ENCODE measurements at places on chromosomes 1 and 21.

- no peak for DNase-seq
Observed at GRCh38 chr1:54922040-54922761, 35.2 kb upstream of the DHCR24 start.

DNA sequence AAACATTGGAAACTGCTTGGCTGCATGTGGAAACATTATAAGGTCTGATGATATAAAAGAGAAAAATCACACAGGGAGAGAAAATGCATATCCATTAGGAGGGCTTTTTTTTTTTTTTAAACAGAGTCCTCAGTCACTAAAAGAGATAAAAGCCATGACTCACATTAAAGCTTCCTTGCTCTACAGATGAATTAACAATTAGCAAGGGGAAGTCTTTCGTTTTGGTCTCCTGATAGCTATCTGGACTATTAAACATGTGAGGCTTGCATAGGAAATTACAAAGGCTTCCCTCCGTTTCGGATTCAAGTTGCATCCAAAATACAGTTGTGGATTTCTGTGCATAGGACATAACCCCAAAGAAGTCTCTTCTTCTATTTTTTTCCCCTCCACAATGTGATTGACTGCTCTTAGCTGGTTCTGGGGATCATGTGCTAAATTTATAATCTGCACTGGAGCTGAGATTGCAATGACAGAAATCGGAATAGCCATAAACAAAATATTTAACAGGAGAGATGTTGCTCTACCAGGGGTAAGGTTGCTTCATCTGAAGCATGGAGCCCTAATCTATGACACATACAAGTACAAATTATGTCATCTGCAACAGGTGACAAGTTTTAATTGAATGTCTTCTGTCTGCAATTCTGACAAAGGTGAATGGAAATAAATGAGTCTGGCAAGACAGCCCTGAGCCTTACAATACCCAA is 146.8 kb downstream of the ESRRG start:
- DNase-seq = no peak

DNA sequence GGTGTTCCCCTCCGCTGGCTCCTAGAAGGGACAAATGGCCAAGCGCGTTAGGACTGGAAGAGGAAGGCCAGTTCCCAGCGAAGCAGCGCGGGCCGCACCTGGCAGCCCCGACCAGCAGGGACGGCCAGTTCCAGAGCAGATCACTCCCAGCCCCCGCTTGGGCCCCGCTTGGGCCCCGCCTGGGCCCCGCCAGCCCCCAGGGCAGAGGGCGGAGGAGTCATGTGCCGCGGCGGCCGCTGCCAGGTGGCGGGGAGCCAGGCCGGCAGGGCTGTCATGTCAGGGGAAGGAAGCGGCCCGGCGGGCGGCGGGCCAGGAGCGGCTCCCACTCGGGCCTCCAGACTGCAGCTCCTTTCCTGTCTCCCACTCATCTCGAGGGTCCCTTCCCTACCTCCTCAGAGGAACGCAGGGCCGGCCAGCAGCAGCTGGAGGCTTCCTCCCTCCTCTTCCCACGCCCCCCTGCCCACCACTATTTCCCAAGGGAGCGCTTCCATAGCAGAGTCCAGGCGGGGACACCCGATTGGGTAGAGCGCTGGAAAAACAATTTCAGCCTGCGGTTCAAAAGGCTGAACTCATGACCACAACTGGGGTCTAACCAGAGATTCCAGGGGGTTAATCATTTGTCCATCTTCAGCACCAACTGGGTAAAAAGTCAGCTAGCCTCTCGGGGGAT is 16.5 kb downstream of the ZNF697 start:
- peak; percentile 88 for DNase-seq

- no peak for DNase-seq
Observed at GRCh38 chr1:201026836-201027235, 3.3 kb upstream of the KIF21B start.

DNA sequence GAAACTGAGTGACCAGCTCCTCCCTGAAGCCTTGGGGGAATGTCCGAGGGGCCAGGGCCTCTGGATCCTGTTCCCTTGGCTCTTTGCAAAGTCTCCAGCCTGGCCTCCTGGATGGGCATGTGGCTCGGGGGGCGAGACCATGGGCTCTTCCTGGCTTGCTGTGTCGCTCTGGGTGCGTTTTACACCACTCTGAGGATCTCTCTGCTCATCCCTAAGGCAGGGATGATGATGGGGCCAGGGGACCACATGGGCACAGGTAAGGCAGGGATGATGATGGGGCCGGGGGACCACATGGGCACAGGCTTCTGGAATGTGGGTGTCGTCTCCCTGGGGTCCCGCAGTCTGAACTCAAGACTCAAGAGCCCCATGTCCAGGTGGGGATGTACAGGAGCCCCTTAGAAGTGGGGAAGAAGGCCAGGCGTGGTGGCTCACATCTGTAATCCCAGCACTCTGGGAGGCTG is 17.7 kb downstream of the TP73 start:
- DNase-seq = no peak

- no peak for DNase-seq
Observed at GRCh38 chr1:84422909-84423308, 24.6 kb downstream of the DNASE2B start.

- no peak for DNase-seq
Observed at GRCh38 chr1:25871086-25871703, 4.3 kb downstream of the PAQR7 start.

DNA sequence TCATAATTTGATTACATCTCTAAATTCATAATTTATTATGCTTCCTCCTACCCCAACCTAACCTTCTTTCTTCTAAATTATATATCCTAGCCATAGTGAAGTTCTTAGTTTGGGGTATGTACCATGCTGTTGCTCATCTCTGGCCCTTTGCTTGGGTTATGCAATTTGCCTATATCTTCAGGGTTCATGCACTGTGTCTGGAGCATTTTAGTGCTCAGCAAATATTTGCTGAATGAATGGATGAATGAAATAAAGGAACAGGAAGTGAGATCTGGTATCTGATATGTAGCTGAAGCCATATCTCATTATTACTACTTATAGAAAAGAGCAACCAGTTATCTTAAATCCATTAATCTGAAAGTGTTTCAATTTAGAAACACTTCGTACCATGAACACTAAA is 137.6 kb downstream of the GPATCH2 start:
- DNase-seq = no peak

- no peak for DNase-seq
Observed at GRCh38 chr1:235919127-235919832, 52.6 kb upstream of the LYST start.

DNA sequence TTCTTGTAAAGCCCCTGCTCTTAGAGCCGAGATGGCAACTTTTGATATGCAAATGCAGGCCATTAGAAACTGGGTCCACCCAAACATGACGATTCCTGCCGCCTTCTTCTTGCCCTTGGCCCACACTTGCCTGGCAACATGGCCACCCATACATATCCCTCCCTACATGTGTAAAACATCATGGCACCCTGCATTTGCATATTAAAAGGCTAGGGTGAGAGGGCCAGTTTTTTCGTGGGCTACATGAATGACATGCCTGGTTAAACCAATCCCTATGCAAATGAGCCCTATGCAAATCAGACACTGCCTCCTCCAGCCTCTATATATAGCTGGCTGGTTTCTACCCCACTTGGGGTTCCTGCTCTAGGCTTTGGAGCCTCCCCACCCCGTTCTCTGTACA is 18.8 kb downstream of the PLA2G2A start:
- no peak for DNase-seq

DNA sequence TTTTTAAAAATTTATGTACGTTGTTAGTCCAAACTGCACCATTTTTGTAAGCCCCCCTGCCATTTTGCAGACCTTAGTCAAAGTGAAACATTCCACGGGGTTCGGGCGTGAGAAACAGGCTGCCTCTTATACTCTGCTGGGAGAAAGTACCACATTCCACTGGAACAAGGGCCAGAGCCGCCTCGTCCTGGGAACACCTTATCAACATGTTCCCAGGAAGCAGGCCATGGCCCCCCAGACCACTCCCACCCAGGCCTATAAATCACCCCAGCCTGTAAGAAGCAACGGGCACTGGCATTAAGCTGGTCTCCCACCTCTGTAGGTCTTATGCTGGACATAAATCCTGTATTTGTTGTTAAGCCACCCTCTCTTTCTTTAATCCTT is 854 bp upstream of the ZRANB2 start:
- no peak for DNase-seq

DNA sequence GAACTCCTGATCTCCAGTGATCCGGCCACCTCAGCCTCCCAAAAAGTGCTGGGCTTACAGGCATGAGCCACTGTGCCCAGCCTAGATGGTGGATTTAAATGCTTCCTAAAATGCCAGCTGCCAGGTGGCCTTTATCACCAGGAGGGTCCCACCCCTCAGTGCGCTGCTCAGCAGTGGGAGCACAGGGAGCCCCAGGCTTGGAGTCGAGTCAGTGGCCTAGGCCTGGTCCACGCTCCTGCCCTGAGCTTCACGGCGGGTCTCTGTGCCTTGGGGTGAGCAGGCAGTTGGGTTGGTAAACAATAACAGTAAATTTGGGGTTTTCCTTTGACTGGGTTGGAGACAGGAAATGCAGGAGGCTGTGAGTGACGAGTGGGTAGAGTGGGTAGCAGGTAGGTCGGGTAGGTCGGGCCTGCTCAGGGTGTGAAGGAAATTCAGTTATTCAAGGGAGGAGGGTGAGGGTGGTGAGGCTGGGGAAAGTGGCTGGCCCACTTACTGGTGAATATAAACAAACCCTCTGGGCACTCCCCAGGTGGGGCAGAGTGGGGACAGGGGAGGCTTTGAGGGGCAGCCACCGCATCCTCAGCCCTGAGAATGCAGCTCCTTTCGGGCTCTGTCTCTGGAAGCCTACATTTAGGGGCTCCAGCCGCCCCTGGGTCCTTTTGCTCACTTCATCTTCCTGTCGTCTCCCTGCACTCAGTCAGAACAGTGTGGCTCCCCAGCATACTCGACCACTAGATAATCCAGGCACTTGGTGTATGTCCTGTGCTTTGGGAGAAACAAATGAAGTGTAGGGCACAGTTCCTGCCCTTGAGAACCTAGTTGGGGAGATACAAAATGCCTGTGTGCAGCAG is 33.5 kb upstream of the IL19 start:
- no peak for DNase-seq

- no peak for DNase-seq
Observed at GRCh38 chr1:193979219-193979618, 792.8 kb upstream of the B3GALT2 start.

GRCh38 chr1:91032349-91032748 is 10.5 kb upstream of the ZNF644 start:
- no peak for DNase-seq

- DNase-seq = no peak
Observed at GRCh38 chr1:221768444-221769066, 26.7 kb upstream of the DUSP10 start.

- no peak for DNase-seq
Observed at GRCh38 chr21:44695184-44695583, 1.8 kb upstream of the KRTAP10-12 start.

- DNase-seq = no peak
Observed at GRCh38 chr1:208007938-208008342, 97.0 kb upstream of the CD34 start.

- no peak for DNase-seq
Observed at GRCh38 chr1:239125027-239125426, 261.3 kb upstream of the CHRM3 start.

GRCh38 chr1:176811511-176812288 is 348.7 kb downstream of the PAPPA2 start:
- no peak for DNase-seq

- no peak for DNase-seq
Observed at GRCh38 chr1:205935869-205936268, 7.4 kb downstream of the SLC26A9 start.

- DNase-seq = no peak
Observed at GRCh38 chr1:45206808-45207623, 611 bp upstream of the ZSWIM5 start.

DNA sequence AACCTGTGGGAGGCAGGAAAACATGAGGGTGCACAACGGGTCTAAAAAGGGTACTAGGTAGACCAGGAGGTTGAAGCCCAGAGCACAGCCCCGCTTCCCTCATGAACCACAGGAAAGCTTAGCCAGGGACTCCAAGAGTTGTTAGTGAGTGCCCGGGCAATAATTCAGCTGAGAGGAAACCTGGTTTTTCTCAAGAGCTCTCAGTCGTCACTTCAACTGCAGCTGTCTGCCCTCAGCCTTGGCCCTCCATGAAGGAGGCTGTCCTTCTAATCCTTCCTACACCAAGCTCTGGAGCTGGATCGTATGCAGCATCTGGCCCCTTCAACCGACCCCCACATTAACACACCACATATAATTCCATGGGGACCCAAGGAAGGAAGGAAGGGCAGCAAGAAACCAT is 77.0 kb upstream of the BACE2 start:
- DNase-seq = no peak

GRCh38 chr1:246372559-246372958 is 134.5 kb downstream of the SMYD3 start:
- no peak for DNase-seq

DNA sequence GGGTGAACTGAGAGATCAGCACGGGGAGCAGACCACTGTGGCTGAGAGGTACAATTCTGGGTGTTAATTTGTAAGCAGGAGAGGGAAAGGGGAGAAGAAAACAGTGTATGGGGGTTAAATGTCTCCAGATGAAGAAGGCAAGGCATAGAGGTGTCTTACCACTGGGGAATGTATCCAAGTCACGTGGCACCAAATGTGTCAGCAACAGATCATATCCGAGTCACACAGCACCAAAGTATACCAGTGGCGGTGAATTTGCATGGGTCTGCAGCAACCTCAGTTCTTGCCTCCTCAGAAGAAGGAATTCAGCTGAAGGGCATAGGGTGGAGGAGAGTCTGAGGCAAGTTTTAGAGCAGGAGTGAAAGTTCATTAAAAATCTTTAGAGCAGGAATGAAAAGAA is 21.2 kb upstream of the SYCP1 start:
- DNase-seq = no peak

DNA sequence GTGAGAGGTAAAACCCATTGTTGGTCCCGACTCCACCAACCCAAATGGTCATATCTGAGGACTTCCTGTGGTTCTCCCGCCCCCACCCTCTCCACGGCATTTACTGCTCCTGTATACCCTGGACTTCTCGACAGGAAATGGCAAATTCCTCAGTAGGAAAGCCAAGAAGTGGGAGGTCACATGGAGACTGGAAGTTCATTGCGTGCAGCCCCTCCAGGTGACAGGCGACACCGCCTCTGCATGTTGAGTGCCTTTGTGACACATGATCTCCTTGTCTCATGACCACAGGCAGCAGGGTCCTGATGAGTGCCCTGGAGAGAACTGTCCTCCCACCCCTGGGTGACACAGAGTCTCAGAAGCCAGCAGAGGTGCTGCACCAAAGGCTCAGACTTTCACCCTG is 24.2 kb downstream of the ERG start:
- DNase-seq = no peak

DNA sequence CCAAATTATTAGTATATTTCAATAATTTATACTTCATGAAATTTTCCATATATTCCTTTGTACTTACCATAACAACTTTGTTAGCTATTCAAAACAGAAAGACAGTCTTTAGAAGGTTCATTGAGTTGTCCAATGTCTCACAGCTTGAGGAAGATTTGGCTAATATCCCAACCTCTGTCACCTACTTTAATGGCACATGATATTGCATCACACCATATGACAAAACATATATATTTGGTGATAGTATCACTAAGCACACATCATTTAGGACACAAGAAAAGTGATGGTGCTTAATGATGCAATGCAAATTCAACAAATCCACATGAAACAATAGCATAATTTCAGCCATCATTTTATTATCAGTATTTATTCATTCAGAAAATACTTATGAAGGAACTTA is 122.0 kb upstream of the BRINP3 start:
- no peak for DNase-seq

- DNase-seq = no peak
Observed at GRCh38 chr1:117573386-117574023, 32.3 kb upstream of the TENT5C start.
